Mammary epithelial cell (primary cell): ENCODE measurements at places on chromosomes 5 and 9. TPM values are rescaled to one million over a fixed set of nuclear protein-coding genes. Genes with fewer than 3 reads are reported as not detected.

ADAMTSL1 gene
- total RNA-seq: 0.33 TPM

PCDHA12 gene
- 0.45 and 0.86 TPM in 2 replicates for total RNA-seq

SLC27A6 gene
- total RNA-seq: 26.5 TPM

DMGDH gene
- total RNA-seq: 2.5 and 6.4 TPM in 2 replicates

UBQLN1 gene
- total RNA-seq: 117 and 139 TPM in 2 replicates

PIP5K1B gene
- not detected in 2 replicates for total RNA-seq

TSLP gene
- total RNA-seq: 6.2 and 20.1 TPM in 2 replicates

NR5A1 gene
- not detected for total RNA-seq

PCDH12 gene
- 0.17 TPM for total RNA-seq

RAPGEF6 gene
- 14.8 TPM for total RNA-seq

RLN2 gene
- not detected for total RNA-seq

FAM114A2 gene
- total RNA-seq: 23.5 and 36.0 TPM in 2 replicates

ADAMTS16 gene
- total RNA-seq: not detected in 2 replicates

SPINK13 gene
- total RNA-seq: not detected in 2 replicates

ORM1 gene
- total RNA-seq: not detected in 2 replicates

IFNK gene
- total RNA-seq: not detected

SPRY4 gene
- 32.2 and 40.7 TPM in 2 replicates for total RNA-seq

SPINK4 gene
- total RNA-seq: not detected in 2 replicates

CCNO gene
- 2.7 TPM for total RNA-seq

NFIL3 gene
- 18.0 and 40.0 TPM in 2 replicates for total RNA-seq

LVRN gene
- total RNA-seq: not detected

PLPP7 gene
- 0.50 TPM for total RNA-seq

CDH6 gene
- not detected for total RNA-seq

DRD1 gene
- not detected for total RNA-seq

GHR gene
- total RNA-seq: 5.5 TPM

BTNL3 gene
- total RNA-seq: not detected

PRR7 gene
- 10.6 and 13.9 TPM in 2 replicates for total RNA-seq

KCNT1 gene
- not detected for total RNA-seq

CCL27 gene
- total RNA-seq: 0.80 TPM in 1 of 2 replicates, not detected in the other

C6 gene
- not detected for total RNA-seq

GFI1B gene
- not detected in 2 replicates for total RNA-seq

PCDHAC2 gene
- 5.8 and 13.1 TPM in 2 replicates for total RNA-seq

DPYSL3 gene
- 4.7 and 8.8 TPM in 2 replicates for total RNA-seq
